ENCODE measurements at places on chromosomes 2 and 18. TPM values are rescaled to one million over a fixed set of nuclear protein-coding genes. Genes with fewer than 3 reads are reported as not detected.

Gene TAF4B
- total RNA-seq: 4.4 TPM

Gene GPBAR1
- total RNA-seq: 0.29 TPM

Gene ERBB4
- total RNA-seq: not detected

Gene LRRC30
- total RNA-seq: not detected

Gene CHST9
- not detected for total RNA-seq

Gene SPEG
- total RNA-seq: 7.0 TPM

Gene REG1B
- total RNA-seq: not detected

Gene TUBB6
- total RNA-seq: 191 TPM

Gene XDH
- total RNA-seq: 1.4 TPM

Gene ITM2C
- 74.5 TPM for total RNA-seq

Gene EMILIN1
- total RNA-seq: 0.48 TPM

Gene NCOA1
- total RNA-seq: 7.9 TPM

Gene UBXN4
- 39.1 TPM for total RNA-seq

Gene NOSTRIN
- total RNA-seq: 2.7 TPM

Gene NFE2L2
- 37.9 TPM for total RNA-seq
